Thoracic aorta endothelial cell (primary cell): ENCODE measurements at places on chromosomes 13 and 19. TPM values are rescaled to one million over a fixed set of nuclear protein-coding genes. Genes with fewer than 3 reads are reported as not detected.

The LGALS4 gene
- total RNA-seq = 0.13 TPM in 1 of 2 replicates, not detected in the other

The GPR12 gene
- not detected in 2 replicates for total RNA-seq

The PROZ gene
- total RNA-seq = not detected in 2 replicates

The CD79A gene
- total RNA-seq = 0.13 TPM in 1 of 2 replicates, not detected in the other

The ADGRL1 gene
- 2.1 and 2.5 TPM in 2 replicates for total RNA-seq

The VSTM2B gene
- total RNA-seq = not detected in 2 replicates

The KLK12 gene
- total RNA-seq = not detected in 2 replicates

The FCER2 gene
- not detected in 2 replicates for total RNA-seq

The ZNF573 gene
- total RNA-seq = 6.2 and 9.7 TPM in 2 replicates

The CLEC11A gene
- 5.1 and 8.0 TPM in 2 replicates for total RNA-seq

The MATK gene
- total RNA-seq = 0.29 TPM in 1 of 2 replicates, not detected in the other

The SAFB gene
- 71.7 and 82.0 TPM in 2 replicates for total RNA-seq

The KCNJ14 gene
- total RNA-seq = 0.57 and 0.66 TPM in 2 replicates

The FCHO1 gene
- total RNA-seq = 0.93 and 1.7 TPM in 2 replicates

The NOVA2 gene
- total RNA-seq = 8.5 and 16.4 TPM in 2 replicates

The ZNF880 gene
- 9.5 and 11.8 TPM in 2 replicates for total RNA-seq

The LGALS14 gene
- not detected in 2 replicates for total RNA-seq

The ZNF135 gene
- total RNA-seq = 0.14 and 0.80 TPM in 2 replicates

The ECSIT gene
- 25.7 and 31.1 TPM in 2 replicates for total RNA-seq

The ZNF814 gene
- total RNA-seq = 10.3 and 16.5 TPM in 2 replicates

The PLEKHA4 gene
- total RNA-seq = 4.4 and 5.6 TPM in 2 replicates

The MYO9B gene
- total RNA-seq = 88.3 and 94.1 TPM in 2 replicates

The BST2 gene
- 35.6 and 46.1 TPM in 2 replicates for total RNA-seq

The ZNF729 gene
- not detected in 2 replicates for total RNA-seq

The UPK1A gene
- not detected in 2 replicates for total RNA-seq

The ZNF540 gene
- 0.14 and 0.40 TPM in 2 replicates for total RNA-seq

The ZNF468 gene
- total RNA-seq = 19.0 and 27.3 TPM in 2 replicates

The ZNF432 gene
- total RNA-seq = 8.5 and 9.8 TPM in 2 replicates

The B3GNT8 gene
- total RNA-seq = 3.6 and 5.0 TPM in 2 replicates

The LAIR1 gene
- not detected in 2 replicates for total RNA-seq

The GPC6 gene
- 0.07 and 0.13 TPM in 2 replicates for total RNA-seq

The THSD8 gene
- total RNA-seq = 0.53 TPM in 1 of 2 replicates, not detected in the other

The SHISA7 gene
- not detected in 2 replicates for total RNA-seq

The CALR gene
- 1,763 and 1,853 TPM in 2 replicates for total RNA-seq

The EBPL gene
- 97.4 and 100 TPM in 2 replicates for total RNA-seq

The DIAPH3 gene
- 52.3 and 59.7 TPM in 2 replicates for total RNA-seq

The POU2F2 gene
- total RNA-seq = 0.40 and 1.1 TPM in 2 replicates

The ZNF667 gene
- total RNA-seq = 3.4 and 4.1 TPM in 2 replicates
